ENCODE measurements at places on chromosomes 3 and 15.
A peak's percentile ranks its signal among the peaks of the same experiment; 100 is the strongest.

GRCh38 chr15:80241508-80241907 lies 10.5 kb downstream of the CTXND1 start:
- no peak for DNase-seq

DNA sequence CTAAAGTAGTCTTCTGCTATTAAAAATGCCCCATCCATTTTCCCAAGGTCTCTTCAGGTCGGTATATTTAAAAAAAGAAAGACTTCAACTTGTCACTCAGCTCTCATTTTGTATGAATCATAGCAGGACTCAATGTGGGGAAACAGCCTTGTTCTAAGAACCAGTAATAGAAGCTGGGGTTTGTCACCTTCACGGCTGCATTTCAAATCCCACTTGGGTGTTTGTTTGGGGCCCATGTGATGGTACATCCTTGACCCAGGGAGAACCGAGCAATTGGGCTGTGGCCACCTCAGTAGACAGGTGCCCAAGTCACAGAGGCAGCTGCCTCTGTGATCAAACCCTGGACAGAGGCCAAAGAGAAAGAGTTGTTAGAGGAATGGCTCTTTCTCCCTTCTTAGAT lies 70.3 kb upstream of the ARL8B start:
- peak; percentile 63 for DNase-seq

DNA sequence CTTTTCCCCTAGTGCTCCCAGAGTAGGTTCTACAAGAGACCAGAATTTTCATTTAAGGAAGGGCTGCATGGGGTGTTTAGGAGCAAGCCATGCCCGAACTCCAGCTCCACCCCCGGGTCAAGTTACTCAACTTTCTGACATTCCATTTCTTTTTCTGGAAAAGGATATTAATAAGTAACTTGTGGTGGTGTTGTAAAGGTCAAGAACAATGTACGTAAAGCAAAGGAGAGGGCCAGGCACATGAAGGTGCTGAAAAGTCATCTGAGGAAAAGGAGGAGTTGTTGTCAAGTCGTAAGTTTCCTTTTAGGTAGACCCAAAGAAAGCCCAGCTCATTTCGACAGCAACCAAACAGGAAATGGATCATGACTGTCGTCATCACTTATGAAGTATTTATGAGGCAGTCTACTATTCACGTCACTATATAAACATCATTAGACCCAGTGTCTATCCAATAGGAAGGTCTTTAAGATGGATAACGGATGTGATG lies 319.6 kb upstream of the IL12A start:
- no peak for DNase-seq

DNA sequence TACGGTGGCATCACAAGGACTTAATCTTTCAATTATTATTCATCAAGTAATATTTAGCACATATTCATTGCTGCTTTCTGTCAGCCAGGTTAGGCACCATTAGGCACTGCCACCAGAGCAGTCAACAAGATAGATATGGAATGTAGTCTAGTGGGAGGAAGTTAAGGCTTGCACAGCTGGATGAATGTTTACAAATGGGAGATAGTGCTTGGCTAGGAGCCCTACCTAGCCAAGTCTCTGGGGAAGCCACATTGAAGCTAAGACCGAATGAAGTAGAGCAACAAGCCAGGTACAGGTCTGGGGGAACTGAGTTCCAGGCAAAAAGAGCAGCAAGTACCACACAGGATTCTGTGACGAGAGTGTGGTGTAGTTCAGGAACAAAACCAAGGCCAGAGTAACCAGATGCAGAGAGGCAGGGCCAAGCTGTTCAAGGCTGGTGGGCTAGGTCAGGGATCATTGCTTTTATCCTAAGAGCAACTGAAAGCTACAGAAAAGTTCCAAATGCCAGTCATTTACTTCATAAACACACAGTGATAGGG lies 33.4 kb upstream of the SCAANT1 start:
- DNase-seq = no peak

DNA sequence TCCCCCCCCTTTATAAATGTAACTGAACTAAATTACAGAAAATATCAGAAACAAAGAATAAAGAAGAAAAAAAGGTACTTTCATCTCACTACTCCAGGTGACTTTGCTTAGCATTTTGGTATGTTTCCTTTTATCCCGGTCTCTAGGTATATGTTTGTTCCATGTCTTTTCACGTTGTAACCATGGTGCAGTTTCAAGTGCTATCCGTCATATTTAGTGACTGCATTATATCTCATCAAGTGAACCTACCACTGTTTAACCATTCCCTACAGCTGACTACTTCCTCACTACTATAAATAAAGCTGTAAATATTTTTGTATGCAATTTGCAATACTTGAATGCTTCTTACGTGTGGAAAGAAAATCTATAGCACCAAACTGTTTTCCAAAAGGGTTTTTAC lies 2.2 kb downstream of the BTBD1 start:
- no peak for DNase-seq

- no peak for DNase-seq
Observed at GRCh38 chr3:50260942-50261441, 8.0 kb upstream of the SEMA3B start.

DNA sequence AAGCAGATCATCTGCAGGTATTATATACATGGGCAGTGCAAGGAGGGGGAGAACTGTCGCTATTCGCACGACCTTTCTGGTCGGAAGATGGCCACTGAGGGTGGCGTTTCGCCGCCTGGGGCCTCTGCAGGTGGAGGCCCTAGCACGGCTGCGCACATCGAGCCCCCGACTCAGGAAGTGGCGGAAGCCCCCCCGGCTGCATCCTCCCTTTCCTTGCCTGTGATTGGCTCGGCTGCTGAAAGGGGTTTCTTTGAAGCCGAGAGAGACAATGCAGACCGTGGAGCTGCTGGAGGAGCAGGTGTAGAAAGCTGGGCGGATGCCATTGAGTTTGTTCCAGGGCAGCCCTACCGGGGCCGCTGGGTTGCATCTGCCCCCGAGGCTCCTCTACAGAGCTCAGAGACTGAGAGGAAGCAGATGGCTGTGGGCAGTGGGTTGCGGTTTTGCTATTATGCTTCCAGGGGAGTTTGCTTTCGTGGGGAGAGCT lies 639 bp downstream of the MKRN3 start:
- no peak for DNase-seq

- DNase-seq = no peak
Observed at GRCh38 chr3:89098173-89098572, 9.2 kb upstream of the EPHA3 start.

- no peak for DNase-seq
Observed at GRCh38 chr3:51887620-51888019, 12.2 kb upstream of the IQCF5 start.

GRCh38 chr15:93072411-93073394 lies 16.3 kb downstream of the RGMA start:
- DNase-seq = no peak

- DNase-seq = no peak
Observed at GRCh38 chr15:43330780-43331087, 361 bp upstream of the LCMT2 start.

DNA sequence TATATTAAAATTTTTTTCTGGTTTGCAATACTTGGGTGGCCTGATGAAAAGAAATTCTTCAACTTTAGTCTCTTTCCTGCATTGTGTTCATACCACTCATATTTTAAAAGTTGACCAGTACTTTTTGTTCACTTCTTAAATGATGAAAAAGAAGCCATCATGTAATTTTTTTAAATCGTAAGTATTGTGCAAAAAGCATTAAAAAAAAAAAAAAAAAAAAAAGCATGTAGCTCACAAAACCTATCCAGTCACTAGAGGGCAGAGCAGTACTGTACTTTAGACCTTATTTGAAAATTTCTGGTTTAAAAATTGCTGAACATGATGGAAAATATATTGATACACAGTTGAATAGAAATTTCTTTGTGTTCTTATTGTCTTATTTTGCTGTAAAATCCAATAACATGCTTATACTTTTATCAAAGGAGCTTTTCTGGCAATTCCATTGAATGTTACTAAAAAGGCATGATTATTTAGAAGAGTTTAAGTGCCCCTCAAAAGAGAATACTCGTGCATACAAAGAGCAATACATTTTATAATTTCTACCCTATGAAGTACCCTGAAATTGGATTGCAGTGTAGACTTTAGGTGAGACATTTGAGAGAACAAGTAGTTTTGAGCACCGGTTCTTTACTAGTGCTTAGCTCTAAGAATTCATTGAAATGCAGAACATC lies 137.7 kb downstream of the BBX start:
- peak; percentile 22 for DNase-seq

DNA sequence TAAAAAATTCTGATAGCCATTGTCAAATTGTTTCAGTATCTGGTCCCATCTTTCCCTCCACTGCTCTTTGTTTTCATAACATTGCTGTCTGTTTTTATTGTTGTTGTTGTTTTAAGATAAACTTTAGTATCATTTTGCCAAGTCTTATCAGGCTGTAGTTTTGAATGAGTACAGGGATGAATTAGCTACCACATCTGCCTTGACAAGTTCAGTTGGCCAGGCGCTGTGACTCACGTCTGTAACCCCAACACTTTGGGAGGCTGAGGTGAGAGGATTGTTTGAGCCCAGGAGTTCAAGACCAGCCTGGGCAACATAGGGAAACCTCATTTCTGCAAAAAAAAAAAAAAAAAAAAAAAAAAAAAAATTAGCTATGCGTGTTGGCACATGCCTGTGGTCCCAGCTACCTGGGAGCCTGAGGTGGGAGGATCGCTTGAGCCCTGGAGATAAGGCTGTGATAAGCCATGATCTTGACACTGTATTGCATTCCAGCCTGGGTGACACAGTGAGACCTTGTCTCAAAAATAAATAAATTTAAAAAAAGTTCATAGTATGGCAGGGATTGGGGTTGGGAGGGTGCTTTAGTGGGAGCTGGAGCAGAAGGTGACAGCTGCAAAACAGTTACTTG lies 8.3 kb upstream of the ANKDD1A start:
- DNase-seq = no peak

DNA sequence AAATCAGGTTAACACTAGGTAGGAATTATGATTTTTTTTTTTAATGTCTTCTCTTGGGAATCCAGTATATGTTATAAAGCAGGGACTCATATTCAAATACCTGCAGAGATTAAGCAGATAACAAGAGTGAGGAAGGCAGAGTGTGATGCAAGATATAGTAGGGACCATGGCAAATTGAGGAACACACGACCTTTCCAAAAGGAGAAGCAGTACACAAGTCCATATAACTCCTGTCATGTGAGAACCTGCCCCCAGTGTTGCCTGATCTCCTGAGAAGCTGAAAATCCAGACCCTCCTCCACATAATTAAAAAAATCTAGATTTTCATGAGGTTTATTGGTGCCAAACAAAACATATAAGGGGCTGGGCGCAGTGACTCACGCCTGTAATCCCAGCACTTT lies 3.6 kb downstream of the RFC4 start:
- DNase-seq = no peak

DNA sequence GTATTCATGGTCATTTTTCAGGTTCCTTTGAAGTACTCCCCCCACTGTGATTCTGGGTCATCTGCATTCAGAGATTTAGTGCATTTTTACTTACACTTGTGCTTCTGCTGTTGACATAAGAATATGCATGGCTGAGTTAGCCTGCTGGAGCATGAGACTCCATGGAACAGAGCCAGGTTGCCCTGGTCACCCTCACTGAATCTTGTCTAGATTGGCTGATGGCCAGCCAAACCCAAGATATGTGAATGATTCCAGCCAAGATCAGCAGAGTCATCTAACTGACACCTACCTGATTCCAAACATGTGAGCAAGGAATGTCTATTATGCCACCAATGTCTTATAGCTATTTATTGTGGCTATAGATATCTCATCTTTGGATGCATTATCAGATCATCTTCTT lies 25.1 kb downstream of the DTWD1 start:
- DNase-seq = no peak

- no peak for DNase-seq
Observed at GRCh38 chr3:45987368-45988291, 8.0 kb downstream of the FYCO1 start.

- DNase-seq = peak; percentile 81
Observed at GRCh38 chr3:60010781-60011180, 961.0 kb upstream of the CFAP20DC start.

DNA sequence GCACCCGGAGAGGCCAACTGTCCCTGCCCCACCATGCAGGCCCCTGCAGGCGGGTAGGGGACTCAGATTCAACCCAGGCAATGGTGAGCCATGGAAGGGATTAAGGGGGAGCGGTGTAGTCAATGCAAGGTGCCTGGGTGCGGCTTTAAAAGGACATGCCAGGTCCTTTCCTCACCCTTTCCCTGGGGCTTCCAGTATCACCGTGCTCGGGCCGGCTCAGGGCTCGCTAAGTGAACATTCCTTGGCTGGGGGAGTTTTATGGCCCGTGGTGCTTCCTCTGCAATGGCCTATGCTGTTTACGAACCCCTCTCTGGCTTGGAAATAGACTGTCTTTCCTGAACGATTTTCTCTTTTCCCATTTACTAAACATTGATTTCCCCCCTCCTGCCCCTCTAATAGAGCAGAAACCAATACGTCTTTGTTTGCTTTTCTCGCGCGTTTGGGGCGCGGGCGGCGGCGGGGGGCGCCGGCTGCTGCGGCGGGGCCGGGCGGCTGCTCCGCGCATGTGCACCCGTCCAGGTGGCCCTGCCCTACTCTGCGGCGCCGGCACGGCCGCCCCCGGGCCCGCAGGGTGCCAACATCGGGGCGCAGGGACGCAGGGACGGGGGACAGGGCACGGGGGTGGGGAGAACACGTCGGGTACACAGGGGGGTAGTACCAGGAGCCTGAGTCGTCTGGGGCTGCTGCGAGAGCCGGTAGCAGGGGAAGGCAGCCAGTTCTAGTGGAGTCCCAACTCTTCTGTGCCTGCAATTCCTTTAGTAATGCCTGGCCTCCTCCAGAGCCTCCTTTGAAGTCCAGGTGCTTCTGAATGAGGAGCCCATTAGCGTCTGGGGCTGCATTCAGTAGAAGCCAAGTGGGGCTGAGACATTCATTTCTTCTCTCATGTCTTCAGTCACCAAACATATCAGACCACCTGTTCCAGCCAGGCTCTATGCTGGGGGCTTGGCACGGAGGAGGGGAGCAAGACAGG lies 26.9 kb upstream of the CACNA2D2 start:
- no peak for DNase-seq

DNA sequence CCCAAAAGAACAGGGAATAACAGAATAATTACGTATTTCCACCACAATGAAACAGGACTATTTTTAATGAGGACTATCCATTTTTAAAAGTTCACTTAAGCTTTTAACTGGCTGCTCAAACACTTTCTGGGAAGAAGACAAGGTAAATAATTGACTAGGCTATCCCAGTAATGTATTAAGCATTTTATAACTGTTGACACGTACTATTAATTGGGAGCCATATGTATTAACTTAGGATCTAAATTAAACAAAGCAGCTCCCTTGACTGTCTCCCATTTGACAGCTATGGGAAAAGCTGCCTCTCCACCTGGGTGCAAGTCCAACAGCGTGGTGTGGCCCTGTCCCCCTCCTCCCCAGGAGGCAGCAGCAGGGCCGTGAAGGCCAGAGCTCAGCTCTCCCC lies 36.1 kb downstream of the MYO5C start:
- no peak for DNase-seq

GRCh38 chr3:98657457-98657856 lies 64.0 kb upstream of the CPOX start:
- DNase-seq = peak; percentile 25

- DNase-seq = no peak
Observed at GRCh38 chr3:55880357-55880756, 393.3 kb upstream of the WNT5A start.

DNA sequence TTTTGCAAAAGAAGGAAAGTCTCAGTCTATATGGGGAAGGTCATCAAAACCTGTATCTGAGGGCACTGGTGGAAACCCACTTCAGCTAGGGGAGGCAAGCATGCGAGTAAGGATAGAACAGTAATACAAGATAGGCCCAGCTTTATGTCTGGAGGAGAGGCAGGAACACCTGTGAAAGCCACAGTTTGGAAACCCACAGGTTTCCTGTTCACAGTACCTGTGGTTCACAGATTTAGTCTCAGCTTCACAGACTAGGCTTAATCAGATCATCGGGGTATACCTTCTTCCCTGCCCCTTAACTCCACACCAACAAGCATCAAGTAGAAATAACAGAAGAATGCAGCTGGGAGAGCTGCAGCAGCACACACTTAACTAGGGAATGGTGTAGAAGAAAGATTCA lies 36.2 kb downstream of the C2CD4B start:
- no peak for DNase-seq
